ENCODE measurements at places on chromosomes 3 and 15.

DNA sequence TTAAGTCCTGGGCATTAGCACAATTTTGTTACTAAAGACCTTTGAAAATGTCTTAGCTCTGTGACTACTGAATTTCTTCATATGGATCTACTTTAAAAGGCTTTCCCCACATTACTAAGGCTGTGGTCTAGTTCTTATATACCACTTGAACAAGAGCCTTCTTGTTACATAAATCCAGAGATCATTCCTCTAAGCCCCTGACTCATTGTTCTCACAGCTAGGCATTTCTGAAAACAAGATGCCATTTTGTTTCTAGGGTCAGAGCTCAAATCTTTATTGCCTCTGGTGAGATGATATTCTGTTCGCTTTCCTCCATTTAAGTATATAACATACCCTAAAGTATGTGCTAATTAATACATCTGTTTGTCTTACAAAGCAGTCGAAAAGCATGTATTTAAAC, 29.8 kb upstream of the LPP start:
- no peak for DNase-seq

DNA sequence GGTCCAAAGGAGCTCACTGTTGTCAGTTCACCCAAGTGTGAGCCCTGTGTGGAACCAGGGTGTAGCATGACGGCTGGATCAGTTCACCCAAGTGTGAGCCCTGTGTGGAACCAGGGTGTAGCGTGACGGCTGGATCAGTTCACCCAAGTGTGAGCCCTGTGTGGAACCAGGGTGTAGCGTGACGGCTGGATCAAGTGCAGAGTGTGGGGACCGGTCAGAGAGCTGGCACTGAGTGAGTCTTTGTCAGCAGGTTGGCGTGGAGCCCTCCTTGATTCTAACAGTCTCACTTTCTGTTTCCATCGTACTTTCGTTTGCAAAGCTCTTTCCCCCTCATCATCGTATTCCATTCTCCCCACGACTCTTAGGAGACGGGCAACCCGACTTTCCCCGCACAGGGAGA, 57.9 kb upstream of the DLG1 start:
- no peak for DNase-seq

- peak; percentile 73 for DNase-seq
Observed at GRCh38 chr3:59247402-59247841, 197.6 kb upstream of the CFAP20DC start.

- DNase-seq = no peak
Observed at GRCh38 chr15:52139599-52140462, 27.3 kb upstream of the BCL2L10 start.

- DNase-seq = peak; percentile 57
Observed at GRCh38 chr15:40279437-40280141, 3.3 kb downstream of the ANKRD63 start.

GRCh38 chr3:7546253-7546652, 685.3 kb downstream of the GRM7 start:
- DNase-seq = no peak

DNA sequence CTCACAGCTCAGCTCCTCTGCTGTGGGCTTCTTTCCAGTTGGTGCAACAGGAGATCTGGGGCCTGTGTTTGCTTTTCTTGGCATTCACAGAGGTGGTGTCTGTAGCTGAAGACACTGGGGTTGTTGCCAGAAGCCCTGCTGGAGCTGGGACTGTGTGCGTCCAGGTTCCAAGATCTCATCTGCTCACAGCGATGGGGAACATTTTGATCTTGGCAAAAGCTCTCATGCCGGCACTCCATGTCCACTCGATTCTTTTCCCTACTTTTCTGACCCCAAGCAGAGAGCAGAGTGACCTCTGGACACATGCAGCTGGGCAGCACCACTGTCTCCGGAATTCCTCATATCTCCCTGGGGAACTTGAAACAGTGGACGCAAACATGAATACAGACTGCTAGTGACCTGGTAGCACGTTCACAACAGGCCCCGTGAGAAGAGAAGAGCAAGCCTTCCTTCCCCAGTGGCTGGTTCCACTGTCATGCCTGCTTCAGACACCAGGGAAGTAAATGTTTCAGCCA, 36.1 kb upstream of the MECOM start:
- no peak for DNase-seq

DNA sequence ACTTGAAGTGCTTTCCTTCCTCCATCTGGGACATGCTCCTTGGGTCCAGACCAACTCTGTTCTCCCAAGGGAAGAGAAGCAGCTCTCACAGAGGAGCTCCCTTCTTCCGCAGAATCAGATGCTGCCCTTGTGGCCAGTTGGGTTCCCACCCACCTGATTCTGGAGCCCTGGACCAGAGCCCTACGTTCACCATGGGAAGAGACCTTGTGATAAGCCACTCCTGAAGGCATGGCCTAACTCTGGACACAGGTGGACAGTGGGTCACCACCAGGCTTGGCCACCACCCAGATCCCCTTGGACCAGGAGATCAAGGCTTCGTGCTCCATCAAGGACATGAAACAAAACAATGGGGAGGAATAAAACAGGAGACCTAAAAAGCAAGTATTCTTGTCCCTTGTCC, 172.2 kb downstream of the RPLP1 start:
- no peak for DNase-seq

GRCh38 chr3:87359025-87359424, 82.6 kb upstream of the POU1F1 start:
- DNase-seq = peak; percentile 3

DNA sequence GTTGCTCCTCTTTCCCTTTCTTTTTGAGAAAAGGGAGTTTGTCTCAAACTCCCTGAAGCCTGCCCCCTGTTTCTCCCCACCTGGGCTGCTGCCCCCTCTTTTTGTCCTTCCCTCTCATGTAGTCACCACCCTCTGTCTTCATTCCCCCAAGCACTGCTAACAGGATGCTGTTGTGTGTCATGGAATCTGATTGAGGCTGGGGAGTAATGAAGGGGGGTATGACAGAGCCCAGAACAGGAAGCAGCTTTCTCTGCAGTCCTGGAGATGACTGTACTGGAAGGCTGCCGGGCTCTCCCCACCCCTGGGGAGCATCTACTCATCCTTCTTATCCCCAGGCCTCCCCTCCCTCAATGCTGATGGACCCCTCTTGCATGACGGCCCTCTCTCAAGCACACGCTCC, 181.6 kb downstream of the ABHD5 start:
- no peak for DNase-seq

GRCh38 chr15:56815247-56815646, 81.9 kb upstream of the ZNF280D start:
- DNase-seq = no peak

DNA sequence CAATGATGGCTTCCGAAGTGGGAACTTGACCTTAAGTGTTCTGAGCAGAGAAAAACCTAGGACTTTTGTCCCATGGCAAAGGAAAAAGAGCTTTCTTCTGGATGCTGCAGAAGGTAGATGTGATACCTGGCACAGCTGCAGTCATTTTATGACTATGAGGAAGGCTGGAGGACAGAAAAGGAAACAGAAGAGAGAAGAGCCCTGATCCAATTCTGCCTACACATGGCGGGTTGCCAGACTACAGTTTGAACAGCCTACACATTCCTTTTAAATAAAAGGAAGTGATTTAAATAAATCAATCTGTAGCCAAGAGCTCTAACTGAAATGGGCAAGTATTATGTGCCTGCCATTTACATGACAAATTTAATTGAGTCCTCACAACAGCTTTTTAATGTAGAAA, 43.6 kb upstream of the CHRNB4 start:
- DNase-seq = peak; percentile 77

- no peak for DNase-seq
Observed at GRCh38 chr3:98745718-98746117, 17.4 kb upstream of the ST3GAL6 start.

- DNase-seq = no peak
Observed at GRCh38 chr3:143450632-143451031, 331.1 kb downstream of the CHST2 start.

GRCh38 chr15:80509800-80510199, 105.6 kb downstream of the ARNT2 start:
- no peak for DNase-seq

DNA sequence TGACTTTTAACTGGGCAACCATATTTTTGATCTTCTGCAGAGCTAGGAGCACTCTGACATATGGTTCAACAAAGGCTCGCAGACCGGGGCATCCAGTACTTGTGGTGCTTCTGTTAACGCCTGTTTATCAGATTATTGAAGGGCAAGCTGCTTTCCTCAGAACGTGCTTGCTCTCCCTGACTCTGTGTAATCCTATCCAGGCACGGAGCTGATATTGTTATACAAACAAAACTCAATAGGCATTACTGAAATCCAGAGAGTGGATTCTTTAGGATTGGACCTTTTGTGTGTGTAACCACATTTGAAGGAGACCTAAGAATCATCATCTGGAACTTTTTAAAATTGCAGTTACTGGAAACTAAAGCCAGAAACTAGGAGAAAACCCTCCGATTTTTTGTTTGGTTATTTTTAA, 246.5 kb downstream of the PTPRG start:
- DNase-seq = peak; percentile 93

GRCh38 chr3:157051055-157051454, 108.9 kb downstream of the CCNL1 start:
- no peak for DNase-seq

DNA sequence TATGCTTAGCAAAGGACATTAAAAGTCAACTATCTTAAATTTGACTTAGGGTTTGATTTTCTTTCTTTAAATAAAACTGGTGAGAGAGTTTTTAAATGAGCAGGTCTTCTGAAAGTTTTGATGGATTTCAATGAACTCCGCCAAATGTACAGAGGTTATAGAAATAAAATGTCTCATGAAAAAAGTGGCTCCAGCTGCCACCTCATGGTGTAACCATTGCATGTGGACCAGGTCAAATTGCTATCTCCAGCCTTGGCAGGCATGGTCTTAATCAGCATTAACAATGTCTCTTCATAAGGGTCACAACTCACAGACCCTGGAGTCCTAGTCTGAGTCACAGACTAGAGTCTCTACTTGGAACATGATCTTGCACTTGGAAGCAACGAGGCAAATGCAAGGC, 182.3 kb downstream of the ADAMTS17 start:
- no peak for DNase-seq

GRCh38 chr15:66803182-66803729, 101.2 kb downstream of the SMAD6 start:
- no peak for DNase-seq

DNA sequence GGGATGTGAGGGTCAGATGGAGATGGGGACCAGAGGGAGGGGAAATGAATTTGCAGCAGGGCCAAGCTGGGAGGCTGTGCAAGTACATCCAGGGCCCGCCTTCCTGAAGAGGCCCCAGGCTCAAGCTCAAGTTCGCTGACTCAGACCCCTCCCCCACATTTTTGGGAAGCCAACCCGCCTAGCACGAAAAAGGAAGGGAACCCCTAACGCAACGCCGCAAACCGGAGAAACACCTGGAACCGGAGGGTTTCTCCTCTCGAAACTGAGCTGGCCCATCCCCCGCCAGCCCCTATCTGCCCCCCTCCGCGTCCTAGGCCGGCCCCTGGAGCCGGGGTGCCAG, 624 bp downstream of the AP3B2 start:
- peak; percentile 29 for DNase-seq

DNA sequence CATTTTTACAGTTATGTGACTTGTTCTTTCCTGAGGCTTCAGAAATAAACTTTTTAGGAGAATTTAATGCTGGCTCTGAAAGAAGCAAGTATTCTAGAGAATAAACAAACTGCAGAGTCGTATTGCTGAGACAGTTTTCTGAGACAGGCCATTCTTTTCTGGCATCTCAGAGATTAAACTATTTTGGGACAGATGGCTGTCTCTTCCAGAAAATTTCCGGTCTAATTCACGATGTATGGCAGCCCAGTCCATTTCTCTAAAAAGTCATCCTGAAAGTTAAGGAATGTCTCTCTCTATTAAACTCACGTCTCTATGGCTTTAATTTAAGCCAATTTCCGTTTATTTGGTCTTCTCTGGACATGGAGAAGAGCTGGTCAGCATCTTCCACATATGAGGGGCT, 208.6 kb downstream of the FEZF2 start:
- no peak for DNase-seq

DNA sequence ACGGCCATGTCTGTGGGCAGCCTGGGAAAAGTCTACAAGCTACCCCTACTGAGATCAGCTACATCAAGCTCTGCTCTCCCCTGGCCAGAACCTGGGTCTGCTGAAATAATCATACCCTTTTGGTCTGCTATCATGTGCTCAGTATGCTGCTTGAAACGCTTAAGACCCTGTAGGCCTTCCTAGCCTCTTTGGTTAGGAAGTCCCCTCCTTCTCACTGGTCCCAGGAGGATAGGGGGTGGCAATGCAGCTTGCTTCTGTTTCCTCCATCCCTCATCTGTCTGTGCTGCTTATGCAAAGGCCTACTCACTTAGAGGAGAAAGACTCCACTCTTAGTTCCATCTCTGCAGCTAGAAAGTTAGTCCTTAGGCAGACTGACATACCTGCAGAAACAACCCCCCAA, 118.2 kb upstream of the RASGRP1 start:
- DNase-seq = no peak

- DNase-seq = peak; percentile 52
Observed at GRCh38 chr15:45126535-45127158, 3.0 kb downstream of the DUOXA1 start.

DNA sequence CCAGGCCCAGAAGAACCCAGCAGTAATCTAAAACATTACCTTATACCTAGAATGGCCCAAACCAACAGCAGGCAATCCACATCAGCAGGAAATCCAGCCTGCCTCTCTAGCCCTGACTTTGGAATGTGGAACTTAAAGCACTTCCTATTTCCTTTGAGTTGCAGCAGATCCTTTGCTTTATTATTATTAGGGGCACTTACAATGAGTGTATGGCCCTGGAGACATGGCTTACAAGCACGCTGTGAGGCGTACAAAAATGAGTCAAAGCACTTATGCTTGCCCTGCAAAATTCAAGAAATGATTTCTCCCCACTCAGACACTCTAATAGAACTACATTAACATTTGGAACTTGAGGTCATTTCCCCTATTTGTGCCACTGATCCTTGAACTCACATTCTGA, 9.5 kb upstream of the KNSTRN start:
- DNase-seq = no peak

DNA sequence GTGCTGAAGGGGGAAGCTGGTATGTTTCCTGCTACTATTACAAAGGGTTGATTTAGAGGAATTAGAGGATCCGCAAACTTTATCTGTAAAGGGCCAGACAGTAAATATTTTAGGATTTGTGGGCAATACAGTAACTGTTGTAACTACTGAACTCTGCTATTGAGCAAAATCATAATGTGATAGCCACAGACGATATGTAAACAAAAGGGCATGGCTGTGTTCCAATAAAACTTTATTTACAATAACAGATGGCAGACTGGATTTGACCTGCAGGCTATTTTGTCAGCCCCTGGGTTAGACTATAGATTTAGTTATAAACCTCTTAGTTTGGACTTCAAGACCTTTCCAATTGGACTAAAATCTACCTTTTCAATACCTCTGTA, 27.8 kb upstream of the KCNMB2 start:
- DNase-seq = peak; percentile 40
